ENCODE measurements at places on chromosomes 5 and 9. TPM values are rescaled to one million over a fixed set of nuclear protein-coding genes. Genes with fewer than 3 reads are reported as not detected.

TMEM252 gene
- total RNA-seq, result not detected

GFI1B gene
- total RNA-seq, result not detected

PLEKHG4B gene
- not detected for total RNA-seq

FAM53C gene
- total RNA-seq, result 26.1 TPM

PLAC8L1 gene
- 0.74 TPM for total RNA-seq
